ENCODE measurements at places on chromosomes 3 and 15.

DNA sequence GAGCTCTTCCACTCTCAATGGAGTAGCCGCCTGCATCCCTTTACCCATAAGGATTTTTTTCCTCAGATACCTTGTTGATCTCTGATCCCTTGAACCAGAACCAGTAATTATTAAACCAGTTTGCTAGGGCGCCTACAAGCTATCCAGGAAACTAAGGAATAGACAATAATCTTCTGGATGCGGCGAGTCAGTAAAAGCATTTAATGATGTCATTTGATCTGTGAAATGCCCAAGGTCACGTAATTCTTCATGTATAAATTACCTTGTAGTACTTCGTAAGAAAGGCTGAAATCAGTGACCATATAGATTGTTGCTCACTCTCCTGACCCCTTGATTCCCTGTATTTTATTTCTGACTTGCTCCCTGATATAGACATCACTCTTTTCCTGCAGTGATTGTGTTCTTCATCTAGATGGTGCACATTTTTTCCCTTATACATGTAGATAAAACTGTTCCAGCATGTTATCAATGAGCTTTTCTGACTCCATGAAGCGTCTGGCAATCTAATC lies 548.6 kb upstream of the NAALADL2 start:
- DNase-seq = no peak

DNA sequence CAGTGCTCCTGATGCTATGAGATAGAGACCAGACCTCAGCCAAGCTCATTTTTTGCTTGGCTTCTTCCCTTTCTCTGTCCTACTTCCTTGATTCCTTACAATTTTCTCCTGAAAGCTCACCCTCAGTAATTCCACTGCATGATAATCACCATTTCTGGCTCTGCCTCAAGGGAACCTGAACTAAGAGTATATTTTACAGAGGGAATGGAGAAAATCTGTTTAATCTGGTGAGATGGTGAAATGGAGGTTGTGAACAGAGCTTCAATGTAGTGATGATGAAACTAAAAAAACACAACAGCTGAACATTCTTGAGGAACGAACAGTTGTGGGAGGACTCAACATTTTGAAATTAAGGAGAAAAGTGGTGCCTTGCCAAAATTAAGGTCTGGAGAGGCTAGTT lies 16.3 kb downstream of the HHLA2 start:
- no peak for DNase-seq

- no peak for DNase-seq
Measured at GRCh38 chr3:156637480-156638022, 36.8 kb upstream of the TIPARP start.

- no peak for DNase-seq
Measured at GRCh38 chr15:66588537-66588936, 22.7 kb upstream of the LCTL start.

DNA sequence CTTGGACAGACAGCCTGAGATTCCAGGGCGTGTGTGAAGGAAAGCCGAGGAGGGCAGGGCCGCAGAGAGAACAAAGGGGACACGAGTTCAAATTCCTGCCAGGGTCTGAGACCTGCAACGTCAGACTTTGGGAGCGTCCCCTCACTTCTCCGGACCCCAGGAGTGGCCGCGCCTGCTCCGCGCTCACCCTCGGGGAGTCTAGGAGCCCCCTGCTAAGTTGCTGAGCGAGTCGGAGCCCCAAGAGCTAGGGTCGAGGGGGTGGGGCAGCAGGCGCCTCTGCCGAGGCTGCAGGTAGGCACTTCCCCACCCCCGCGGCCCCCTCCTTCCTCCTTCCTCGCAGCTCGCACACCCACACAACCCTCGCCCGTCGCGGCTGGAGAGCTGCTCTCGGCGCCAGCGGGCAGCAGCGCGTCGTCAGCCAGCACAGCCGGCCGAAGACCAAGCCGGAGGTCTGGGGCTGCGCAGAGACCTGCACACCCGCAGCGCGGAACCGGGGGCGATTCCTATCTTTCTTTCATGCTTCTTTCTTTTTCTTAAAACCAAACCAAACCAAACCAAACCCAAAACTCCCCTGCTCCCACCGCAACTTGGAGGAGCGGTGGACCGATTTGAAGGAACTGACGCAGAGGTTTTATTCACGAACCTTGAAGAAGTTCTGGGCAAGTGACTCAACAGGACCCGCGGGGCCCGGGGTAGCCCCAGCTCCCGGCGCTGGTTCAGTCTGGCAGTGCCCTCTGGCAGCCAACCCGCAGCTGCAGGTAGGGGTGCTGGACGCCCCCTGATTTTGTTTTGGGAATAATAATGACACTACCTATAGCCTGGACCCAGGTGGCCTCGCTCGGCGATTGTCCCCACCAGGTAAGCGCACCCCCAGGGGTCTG lies at the start of gene ANKRD34C:
ANKRD34C (plus strand) TSS at position 352 of the 881 bp plus-strand sequence. CDS start 10,563 bp downstream, outside the sequence.
- no peak for DNase-seq

DNA sequence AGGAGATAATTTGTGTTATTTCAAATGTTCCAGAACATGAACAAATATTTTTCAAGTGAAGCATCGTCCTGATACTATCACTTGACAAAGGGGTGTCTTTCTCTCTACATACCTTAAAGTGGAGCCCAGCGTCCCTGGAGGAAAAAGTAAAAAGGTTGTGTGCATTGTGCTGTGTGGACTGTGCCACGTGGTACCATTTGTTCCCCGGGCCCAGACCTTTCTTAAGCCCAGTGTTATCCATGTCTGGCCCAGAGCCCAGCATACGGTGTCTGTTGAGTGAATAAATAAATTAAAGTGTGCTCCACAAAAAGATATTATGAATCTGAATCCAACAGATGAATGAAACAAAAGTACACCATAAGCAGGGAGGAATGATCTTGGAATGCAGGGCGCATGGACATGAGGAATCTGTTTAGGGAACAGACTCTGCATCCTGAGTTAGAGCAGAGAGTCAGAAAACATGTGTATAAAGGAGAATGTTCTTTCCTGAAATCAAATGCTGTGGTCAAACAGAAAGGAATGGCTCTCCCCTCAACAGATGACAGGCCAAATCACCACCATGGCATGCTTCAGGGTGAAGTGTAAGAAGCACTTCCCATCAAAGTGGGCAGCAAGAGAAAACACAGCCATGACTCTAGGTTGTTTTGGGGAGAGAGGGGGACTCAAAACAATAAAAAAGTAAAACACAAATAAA lies 8.1 kb upstream of the PRSS50 start:
- no peak for DNase-seq

GRCh38 chr3:17632401-17633100 lies 109.9 kb downstream of the TBC1D5 start:
- no peak for DNase-seq

DNA sequence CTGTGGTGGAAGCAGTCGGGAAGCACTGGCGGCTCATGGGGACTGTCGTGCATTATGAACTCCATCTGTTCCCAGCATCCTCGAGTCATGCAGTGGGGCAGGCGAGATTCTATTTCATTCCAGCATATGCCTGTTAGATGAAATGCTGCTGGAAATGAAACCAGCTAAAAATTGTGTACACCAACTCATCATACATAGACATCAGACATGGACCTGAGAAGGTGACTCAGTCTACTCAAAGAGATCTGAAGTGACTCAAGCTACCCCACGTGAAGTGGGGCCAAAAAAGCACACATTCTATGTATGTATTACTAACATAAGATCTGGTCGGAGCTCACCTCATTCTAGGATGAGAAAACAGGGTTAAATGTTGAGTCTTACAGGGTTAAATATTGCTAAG lies 47.5 kb upstream of the FAM98B start:
- DNase-seq = no peak

- DNase-seq = peak; percentile 45
Measured at GRCh38 chr3:48661501-48662144, 1.1 kb downstream of the CELSR3 start.

GRCh38 chr15:38004218-38004861 lies 69.9 kb downstream of the TMCO5A start:
- no peak for DNase-seq

- DNase-seq = no peak
Measured at GRCh38 chr3:25465266-25465860, 37.3 kb downstream of the RARB start.

GRCh38 chr15:53328341-53328740 lies 431.1 kb downstream of the WDR72 start:
- no peak for DNase-seq

DNA sequence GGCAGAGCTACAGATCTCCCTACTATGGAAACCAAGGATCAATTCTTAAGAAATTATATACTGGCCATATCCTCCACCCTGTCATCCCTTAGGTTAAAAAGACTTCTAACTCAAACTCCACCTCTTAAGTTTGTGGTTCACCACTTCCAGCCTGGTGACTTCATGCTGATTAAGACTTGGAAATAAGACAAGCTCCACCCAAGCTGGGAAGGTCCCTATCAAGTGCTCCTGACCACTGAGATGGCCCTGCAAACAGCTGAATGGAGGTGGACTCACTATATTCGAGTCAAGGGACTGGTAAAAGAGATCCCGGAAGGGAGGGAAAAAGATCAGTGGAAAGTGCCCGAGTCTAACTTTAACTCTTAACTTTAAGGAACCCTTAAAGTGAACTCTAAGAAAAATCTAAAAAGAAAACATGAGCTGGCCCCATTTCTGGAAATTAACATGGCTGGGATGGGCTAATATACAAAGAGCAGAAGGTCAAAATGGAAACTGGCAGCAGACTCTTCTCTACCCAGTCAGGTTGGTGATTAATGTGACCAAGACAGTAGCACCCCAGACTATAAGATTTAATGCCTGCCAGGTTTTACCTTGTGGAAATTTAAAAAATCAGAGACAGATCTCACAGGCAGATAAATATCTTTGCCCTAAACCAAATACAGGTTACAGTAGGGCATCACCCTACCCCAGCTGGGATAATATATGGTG lies 43.9 kb downstream of the PPCDC start:
- DNase-seq = peak; percentile 9

GRCh38 chr3:65922441-65922840 lies 116.3 kb downstream of the MAGI1 start:
- no peak for DNase-seq

- no peak for DNase-seq
Measured at GRCh38 chr15:33440900-33441299, 130.1 kb downstream of the RYR3 start.

GRCh38 chr3:38853011-38853410 lies 37.0 kb upstream of the SCN10A start:
- DNase-seq = no peak

GRCh38 chr3:168141405-168141998 lies 45.8 kb upstream of the GOLIM4 start:
- no peak for DNase-seq

DNA sequence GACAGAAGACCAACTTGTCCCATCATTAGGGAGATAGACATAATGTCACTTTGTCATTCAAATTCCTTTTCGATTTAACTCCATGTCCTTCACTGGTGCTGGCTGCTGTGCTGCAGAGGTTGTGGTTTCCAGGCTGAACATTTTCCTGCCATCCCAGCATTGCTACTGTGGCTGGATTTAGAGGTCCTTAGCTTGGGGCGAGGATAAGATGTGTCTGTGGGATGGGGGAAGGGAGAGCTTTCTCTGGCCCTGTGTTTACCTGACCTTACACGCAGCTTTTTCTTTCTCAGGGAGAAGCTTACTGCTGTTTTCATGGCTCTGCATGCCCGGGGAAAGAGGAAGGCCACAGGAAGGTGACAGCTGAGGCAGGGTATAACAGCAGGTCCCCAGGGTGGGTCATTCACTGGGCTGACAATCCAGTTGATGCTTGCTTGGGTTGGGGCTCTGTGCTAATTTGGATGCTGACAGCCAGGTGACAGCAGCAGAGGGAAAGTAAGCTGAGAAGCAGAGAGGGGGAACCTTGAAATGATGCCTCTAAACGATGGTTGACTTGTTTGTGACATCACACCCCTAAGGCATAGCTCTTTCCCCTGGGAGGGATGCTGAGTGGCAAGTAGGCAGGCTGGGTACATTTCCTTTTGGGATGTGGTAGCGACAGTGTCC lies 326.9 kb upstream of the CTNNB1 start:
- DNase-seq = no peak

GRCh38 chr15:45376967-45377608 lies 1.3 kb downstream of the GATM start:
- no peak for DNase-seq

DNA sequence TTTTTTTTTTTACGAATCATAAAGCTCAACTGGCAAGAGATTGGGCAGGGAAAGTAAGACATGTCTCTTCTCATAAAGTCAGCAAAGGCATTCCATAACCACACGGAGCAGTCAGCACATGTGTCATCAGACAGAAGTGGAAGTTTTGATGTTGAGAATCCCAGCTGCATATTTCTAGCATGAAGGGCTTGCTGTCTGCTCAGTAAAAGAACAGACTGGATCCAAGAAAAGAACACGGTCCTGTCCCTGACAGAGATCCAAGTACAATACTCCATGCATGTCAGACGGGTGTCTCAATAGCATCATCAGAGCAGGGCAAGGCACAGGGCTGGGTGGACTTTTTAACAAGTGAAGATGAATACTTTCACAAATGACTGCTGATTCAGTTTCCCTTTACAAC lies 38.2 kb downstream of the ABI3BP start:
- peak; percentile 37 for DNase-seq

- no peak for DNase-seq
Measured at GRCh38 chr3:174536319-174536718, 322.8 kb upstream of the NAALADL2 start.

- peak; percentile 95 for DNase-seq
Measured at GRCh38 chr3:136142592-136142991, 53.5 kb downstream of the MSL2 start.

DNA sequence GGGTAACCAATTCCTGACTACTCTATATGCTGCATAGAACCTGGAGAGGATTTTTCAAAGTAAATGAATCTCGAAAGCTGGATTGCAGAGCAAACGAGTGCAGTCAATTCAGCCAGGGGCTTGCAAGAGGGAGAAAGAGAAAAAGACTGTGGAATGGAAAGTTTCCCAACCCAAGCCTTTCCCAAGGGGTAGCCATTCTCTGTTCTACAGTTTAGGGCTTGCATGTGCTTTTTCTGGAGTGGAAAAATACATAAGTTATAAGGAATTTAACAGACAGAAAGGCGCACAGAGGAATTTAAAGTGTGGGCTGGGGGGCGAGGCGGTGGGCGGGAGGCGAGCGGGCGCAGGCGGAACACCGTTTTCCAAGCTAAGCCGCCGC lies 511 bp upstream of the RARB start:
- no peak for DNase-seq

DNA sequence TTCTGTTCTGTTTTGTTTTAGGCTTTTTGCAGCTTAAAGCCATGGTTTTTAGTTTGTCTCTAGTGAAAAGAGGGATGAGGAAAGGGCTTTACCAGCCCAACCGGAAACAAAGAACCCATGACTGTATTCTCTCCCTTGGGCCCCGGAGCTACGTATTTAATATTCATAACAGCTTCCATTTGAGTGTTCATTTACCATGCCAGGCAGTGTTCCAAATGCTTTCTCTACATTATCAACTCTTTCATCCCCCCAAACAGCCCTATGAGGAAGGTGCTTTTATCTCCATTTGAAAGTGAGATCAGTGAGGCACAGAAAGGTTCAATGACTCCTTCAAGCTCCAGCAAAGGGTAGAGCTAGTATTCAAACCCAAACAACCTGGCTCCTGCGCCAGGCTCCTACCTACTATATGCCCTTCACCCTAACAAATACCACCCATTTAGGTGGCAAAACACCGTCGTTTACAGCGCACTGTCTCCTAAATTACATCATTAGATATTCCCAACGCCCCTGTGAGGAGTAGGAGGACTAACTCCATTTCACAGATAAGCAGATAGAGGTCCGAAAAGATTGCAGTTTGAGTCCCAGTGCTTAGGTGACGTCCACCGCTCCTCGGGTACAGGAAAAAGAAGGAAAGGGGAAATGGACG lies 27.9 kb downstream of the GTPBP8 start:
- DNase-seq = no peak
